ENCODE measurements at places on chromosomes 5 and 9. TPM values are rescaled to one million over a fixed set of nuclear protein-coding genes. Genes with fewer than 3 reads are reported as not detected.
A peak's percentile ranks its signal among the peaks of the same experiment; 100 is the strongest.

DNA sequence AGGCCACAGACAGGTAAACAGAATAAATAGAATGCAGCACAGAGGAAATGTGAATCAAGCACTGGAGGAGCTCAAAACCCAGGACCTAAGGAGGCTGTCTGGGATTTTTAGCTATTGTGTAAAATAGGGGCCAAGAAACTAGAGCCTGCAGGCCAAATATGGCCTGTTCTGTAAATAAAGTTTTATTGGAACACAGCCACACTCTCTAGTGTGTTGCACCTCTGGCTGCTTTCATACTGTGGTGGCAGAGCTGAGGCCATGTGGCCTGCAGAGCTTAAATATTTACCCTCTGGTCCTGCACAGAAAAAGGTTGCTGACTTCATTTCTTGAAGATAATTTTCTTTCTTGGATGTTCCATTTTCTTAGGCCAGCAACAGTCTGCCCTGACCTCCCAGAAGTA, 136.4 kb downstream of the WDR41 start:
- no peak for DNase-seq

- DNase-seq, result no peak
Observed at GRCh38 chr5:150108711-150109514, 22.6 kb upstream of the CSF1R start.

DNA sequence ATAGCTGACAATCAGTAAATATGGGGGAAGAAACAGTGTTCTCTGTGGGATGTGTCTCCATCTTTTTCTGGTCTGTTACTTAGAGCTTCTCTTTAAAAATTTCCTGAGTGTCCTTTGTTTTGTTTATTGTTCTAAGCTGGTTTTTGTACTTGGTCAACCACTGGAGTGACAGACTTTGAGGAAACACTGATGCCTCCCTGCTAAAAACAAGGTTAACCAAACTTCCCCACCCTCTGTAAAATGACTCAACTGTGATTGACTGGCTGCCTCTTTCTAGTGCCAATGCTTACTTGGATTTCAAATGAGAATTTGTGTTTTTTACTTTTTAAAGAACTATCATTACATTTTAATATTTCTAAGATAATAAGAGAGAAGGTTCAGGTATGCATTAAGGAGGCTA, 65.1 kb upstream of the SPINK5 start:
- DNase-seq, result no peak

DNA sequence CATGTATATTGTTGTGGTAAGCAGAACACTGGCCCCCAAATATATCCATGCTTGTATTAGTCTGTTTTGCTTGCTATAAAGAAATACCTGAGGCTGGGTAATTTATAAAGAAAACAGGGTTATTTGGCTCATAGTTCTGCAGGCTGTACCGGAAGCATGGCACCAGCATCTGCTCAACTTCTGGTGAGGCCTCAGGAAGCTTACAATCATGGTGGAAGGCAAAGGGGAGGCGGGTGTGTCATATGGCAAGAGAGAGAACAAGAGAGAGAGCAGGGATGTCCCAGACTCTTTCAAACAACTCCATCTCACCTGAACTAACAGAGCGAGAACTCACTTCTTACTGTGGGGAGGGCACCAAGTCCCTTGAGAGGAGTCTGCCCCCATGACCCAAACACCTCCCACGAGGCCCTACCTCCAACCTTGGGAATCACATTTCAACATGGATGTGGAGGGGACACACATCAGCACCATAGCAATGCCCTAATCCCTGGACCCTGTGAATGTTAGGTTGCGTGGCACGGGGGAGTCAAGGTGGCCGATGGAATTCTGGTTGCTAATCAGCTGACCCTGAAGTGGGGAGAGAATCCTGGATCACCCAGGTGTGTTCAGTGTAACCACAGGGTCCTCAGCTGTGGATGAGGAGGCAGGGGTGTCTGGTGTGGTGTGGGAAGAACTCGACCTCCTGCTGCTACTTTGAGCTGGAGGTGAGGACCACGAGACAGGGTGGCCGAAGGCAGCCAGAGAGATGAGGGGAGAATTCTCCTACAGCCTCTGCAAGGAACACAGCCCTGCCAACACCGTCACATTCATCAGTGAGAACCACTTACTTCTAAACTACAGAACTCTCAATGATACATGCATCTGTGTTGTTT, 172.8 kb downstream of the AUH start:
- no peak for DNase-seq

DNA sequence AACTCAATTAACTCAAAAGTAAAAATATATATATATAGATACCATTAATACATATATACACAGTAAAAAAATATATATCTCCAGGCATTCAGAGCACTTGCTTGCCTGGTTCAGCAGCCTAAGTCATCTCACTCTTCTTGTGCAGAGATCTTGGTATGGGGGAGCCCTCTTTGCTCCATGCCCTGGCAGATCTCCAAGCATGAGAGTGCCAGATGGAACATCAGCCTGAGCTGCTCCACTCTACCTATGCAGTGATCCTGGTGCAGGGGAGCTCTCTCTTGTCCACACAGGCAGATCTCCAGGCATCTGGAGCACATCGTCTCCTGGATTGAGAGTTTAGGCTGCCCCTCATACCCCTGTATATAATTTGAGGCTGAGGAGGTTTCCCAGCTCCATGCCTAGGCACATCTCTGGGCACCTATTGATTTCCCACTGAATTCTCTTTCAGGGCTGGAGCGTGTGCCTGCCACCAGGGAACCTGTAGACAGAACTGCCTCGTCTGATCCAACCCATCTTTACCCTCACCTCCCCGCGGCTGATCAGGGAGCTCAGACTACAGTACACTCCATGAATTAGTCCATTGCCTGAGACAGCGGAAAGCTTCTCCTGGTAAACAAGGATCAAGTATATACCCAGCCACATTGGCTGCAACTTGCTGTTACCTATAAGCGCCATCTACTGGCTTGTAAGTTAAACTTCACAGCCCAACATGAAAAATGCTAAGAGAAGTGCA, 342.4 kb upstream of the GRIA1 start:
- DNase-seq, result no peak

The CENPH gene
- 16.4 TPM for total RNA-seq

The CARTPT gene
- total RNA-seq, result not detected

- no peak for DNase-seq
Observed at GRCh38 chr9:105004466-105005090, 76.6 kb upstream of the ABCA1 start.

- no peak for DNase-seq
Observed at GRCh38 chr5:91848453-91848852, 465.3 kb upstream of the ARRDC3 start.

The CREB3 gene
- total RNA-seq, result 36.4 TPM

- DNase-seq, result no peak
Observed at GRCh38 chr5:126300293-126300692, 122.9 kb upstream of the GRAMD2B start.

DNA sequence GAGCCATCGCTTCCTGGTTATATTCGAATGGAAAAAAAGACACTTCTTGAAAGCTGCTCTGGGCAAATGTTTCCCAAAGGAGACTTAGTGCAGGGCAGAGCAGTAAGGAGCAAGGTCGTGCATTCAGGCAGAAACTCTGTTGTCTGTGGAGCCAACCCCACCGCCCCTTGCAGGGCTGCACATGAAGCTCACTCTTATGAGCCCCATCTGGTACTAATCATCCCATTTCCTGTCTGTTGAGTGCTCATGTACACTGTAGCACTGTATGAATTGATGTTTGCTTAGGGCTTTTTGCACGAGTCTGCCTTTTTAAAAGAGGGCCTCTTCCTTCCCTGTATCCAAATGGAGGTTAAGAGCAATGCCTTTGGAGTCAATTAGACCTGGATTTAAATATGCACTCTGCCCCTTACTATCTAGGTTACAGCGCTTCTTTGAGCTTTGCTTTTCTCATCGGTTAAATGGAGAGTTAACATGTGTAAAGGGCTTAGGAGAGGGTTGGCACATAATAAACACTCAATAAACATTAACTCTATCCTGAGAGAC, 25.4 kb downstream of the HMHB1 start:
- no peak for DNase-seq

GRCh38 chr5:95599252-95599651, 20.6 kb upstream of the GPR150 start:
- no peak for DNase-seq

DNA sequence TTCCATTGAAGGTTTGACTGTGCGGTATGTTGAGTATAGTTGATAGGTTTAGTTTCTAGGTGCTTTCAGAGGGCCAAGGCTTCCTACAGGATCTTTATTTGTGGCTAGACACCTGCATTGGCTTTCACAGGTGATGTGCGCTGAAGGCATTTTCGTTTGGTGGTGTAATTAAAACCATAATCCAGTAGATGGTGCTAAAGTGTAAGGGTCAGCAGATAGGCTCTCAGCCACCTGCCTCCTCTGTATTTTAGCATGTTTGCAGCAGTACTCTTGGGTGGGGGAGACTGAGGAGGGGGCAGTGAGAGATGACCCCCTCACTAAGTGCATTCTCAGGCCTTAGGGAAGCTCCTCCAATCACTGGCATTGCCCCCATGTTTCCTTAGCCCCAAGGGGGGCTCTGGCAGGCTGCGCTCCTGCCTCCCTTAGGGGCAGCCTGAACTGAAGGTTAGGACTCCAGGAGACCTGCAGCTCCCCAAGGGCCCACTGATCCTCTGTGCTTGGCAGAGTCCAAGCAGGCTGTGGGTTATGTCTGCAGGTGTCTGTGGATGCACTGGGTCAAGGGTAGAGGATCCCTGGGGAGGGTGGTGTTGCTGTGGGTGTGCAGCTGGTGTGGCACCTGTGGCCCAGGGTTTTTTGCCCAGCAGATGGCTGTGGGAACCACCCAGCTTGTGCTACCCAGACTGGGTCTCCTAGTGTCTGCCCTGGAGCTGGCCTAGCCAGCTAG, 23.4 kb downstream of the CDK20 start:
- DNase-seq, result peak; percentile 32

- DNase-seq, result no peak
Observed at GRCh38 chr5:68547622-68548021, 332.1 kb downstream of the PIK3R1 start.

GRCh38 chr9:125508249-125508648, 198.8 kb downstream of the MAPKAP1 start:
- DNase-seq, result no peak

- DNase-seq, result no peak
Observed at GRCh38 chr9:82263619-82264018, 275.0 kb downstream of the SPATA31D1 start.

DNA sequence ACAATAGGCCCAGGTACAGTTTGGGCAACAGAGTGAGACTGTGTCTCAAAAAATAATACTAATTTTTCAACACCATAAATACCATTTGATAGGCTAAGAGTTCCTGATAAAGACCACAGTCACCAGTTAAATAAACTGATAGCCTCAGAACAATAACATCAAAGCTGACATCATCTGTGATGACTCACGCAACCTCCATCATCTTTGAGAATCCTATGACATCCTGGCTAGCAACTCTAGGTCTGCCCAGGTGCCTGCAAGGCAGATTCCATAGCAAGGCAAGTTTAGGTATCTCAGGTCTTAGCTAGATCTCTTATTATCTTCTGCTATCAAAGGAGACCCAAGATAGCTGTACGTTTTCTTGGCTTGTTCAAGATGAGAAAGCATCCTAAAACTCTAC, 30.5 kb upstream of the UBAP2 start:
- DNase-seq, result peak; percentile 50

DNA sequence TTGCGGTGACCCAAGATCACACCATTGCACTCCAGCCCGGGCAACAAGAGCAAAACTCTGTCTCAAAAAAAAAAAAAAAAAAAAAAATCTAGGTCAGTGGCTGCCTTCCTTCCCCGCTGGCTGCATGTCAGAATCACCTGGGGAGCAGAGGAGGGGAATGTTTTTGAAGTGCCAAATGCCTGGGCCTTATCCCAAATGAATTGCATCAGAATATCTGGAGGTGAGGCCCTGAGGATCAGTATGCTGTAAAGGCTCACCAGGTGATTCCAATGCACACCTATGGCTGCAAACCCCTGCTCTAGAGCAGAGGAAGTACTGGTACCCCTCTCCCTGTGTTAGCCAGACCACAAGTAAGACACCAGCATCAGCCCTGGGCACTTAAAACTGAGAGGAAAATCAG, 44.7 kb upstream of the GABRP start:
- DNase-seq, result no peak

- DNase-seq, result peak; percentile 45
Observed at GRCh38 chr9:79946712-79947111, 374.9 kb downstream of the TLE4 start.

GRCh38 chr5:6373081-6373846, 5.1 kb downstream of the MED10 start:
- DNase-seq, result peak; percentile 20

DNA sequence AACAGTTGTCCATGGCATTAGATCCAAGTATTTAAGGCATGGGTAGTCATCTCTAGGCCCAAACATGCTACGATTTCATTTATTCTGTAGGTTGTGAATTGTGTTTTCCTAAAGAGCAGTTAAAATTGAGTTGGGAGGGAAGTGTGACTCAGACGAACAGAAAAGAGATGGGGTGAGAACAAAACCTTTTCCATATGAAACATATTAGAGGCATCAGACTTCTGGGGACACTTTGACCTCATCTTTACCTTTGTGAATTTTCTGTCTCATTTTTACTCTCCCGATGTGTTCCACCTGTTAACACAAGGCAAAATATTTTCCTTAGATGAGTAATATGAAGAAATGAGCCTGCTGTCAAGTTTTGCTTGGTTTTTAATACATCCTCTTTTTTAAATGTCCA, 181.3 kb downstream of the ESM1 start:
- no peak for DNase-seq

The ERBIN gene
- 60.1 TPM for total RNA-seq

DNA sequence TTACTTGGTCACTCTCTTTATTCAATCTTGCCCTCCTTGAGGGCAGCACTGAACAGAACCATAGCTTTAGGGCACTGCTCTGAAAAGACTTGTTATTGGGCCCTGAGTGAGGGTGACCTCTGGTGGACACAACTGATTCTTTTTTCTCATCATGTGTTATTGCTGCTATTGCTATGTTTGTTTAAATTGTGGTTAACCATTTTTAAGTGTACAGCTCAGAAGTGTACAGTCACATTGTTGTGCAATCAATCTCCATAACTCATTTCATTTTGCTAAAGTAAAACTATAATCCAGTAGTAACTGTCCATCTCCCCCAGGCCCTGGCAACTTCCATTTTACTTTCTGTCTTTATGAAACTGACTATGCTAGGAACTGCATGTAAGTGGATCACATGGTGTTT, 351.1 kb upstream of the RIOK2 start:
- peak; percentile 75 for DNase-seq

DNA sequence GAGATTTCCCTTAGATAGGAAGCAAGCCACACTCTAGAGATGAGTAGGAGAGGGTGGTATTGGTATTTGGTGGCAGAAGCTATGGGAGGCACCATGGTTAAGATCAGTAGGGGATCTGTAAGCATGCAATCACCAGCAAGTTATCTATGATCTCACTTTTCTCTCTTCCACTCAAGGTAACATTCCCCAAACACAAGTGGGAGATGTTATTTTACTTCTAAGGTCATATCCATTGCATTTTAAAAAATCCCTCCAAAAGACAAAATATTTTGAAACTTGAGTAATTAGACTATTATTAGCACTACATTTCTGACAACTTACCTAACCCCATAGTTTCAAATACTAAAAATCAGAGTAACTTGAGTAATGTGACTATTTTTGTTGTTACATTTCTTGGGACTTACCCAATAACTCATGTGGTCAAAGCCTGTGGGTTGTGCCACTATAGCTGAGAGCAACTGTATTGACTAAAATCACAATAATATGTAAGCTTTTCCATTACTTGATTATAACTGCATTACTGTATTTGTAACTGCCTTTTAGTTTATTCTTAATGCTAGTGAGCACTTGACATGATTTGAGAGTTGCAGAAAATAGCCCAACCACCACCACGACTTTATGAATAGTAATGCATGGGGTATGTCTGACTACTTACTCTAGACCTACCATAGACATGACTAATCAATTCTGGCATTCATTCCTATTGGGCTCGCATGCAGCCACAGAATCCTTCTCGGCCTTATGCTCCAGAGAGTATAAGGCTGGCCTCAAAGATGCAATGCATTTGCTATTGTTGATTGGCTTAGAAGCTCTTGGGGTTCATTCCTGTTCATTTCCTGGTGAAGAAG, 264.7 kb downstream of the TRIM32 start:
- no peak for DNase-seq
